Psoas muscle (tissue), 8 donors: ENCODE measurements at places on chromosomes 7 and 10. TPM values are rescaled to one million over a fixed set of nuclear protein-coding genes. Genes with fewer than 3 reads are reported as not detected.
A peak's percentile ranks its signal among the peaks of the same experiment; 100 is the strongest.

TDRD1 gene
- not detected for total RNA-seq

DNA sequence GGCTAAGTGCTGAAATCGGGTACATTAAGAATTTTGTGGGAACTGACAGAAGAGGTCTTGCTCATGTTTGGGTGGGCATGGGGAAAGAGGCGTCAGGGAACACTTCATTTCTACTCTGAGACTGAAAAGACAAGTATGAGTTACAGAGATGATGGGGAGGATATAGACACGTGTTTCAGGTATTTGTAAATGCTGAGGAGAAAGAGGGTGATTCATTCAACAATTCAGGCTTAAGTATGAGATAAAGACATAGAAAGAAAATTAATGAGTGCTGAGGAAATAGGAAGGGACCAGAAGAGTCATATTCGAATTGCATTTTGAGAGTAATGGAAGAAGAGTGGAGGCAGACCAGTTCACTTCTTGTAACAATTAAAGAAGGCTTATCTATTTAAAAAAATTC, 143.6 kb downstream of the HBP1 start:
- no peak for DNase-seq

DNA sequence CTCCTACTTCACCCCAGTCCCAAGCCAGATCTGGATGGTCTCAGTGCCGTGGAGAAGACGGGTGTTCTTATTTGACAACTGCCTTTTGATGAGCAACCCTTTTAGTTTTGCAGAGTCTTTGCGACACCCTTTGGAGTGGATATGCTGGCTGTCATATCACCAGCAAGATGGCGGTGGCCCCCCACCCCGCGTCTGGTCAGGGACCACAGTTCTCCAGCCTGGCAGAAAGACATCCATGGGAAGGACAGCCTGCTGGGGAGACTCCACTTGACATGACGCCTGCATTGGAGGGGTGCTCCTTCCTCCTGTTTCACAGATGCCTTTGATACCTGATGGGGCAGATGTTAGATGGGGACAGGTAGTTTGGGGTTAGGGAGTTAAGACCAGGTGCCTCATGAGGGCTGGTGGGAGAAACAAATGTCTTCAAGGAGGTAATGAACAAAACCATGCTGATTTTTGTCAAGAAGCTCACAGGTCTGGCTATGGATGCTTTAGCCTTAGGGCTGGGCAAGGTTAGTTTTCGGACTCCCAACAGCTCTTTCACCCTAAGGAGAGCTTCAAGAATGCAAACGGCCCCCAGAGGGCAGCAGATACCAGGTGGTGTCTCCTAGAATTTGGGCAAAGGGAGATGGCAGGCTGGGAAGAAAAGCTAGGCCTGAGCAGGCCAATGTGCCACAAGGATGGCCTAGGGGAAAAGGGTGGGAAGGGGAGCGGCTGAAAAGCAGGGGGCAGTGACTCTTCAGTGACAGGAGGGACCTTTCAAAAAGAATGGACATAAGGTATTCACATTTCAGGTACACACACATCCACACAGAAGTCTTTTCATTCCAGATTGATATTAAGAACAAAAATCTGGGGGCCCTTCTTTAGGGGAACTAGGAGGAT, 95.2 kb downstream of the CLEC2L start:
- no peak for DNase-seq

GRCh38 chr10:103847909-103848468, 7.4 kb downstream of the SH3PXD2A start:
- no peak for DNase-seq

HPSE2 gene
- 0.17 TPM for total RNA-seq

GRCh38 chr10:130045801-130046321, 64.8 kb downstream of the C10orf143 start:
- no peak for DNase-seq

TMEM229A gene
- not detected for total RNA-seq

SNX13 gene
- 46.8 TPM for total RNA-seq

- no peak for DNase-seq
Observed at GRCh38 chr7:20114468-20114867, 102.7 kb downstream of the MACC1 start.

HOXA6 gene
- total RNA-seq, result 3.3 TPM

DNA sequence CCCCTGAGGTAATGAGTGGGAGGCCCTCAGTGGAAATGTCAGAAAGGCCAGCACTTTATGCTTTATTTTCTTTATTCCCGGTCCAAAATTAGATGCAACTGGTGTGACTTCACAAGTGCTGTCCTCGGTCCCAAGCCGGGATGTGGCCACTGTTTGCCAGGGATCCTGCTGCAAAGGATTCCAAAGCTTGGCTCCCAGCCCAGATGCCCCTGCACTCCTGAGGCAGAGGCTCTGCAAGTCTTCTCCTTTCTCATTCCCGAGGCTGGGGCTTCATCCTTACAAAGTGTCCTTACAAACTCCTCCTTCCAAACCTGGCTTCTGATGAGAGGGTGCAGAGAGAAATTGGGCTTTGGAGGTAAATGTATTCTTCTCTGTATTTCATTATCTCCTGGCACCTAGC, 544.3 kb upstream of the DPP6 start:
- DNase-seq, result no peak

- no peak for DNase-seq
Observed at GRCh38 chr10:118337356-118337755, 4.8 kb downstream of the FAM204A start.

UTF1 gene
- total RNA-seq, result not detected

- DNase-seq, result no peak
Observed at GRCh38 chr10:57247271-57247670, 886.2 kb upstream of the ZWINT start.

GRCh38 chr7:95608359-95609173, 12.2 kb upstream of the PDK4 start:
- peak; percentile 96 for DNase-seq

CYP3A5 gene
- 2.4 TPM for total RNA-seq

- peak; percentile 62 for DNase-seq
Observed at GRCh38 chr7:128836729-128837348, 6.6 kb downstream of the FLNC start.

- peak; percentile 98 for DNase-seq
Observed at GRCh38 chr10:72272689-72273409, 875 bp upstream of the DDIT4 start.

- no peak for DNase-seq
Observed at GRCh38 chr7:37421861-37422500, 26.7 kb downstream of the ELMO1 start.

DNA sequence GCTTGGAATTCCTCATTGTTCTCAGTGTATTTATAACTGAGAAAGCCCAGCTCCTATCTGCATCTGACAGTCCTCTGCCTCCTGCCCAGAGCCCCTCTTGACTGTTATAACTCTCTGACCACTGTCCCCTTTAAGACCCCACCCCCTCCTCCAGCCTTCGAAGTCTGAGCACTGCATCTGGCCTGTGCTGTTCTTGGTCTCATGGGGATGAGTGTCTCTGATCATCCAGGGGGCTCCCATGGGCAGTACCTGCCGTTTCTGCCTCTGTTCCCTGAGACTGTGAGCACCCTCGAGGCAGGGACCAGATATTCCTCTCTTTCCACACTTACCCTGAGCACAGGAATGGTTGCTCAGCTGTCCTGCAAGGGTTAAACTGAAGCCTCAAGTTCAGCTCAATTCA, 7.7 kb downstream of the GHRHR start:
- no peak for DNase-seq

ITIH5 gene
- total RNA-seq, result 13.0 TPM

SNCG gene
- 5.8 TPM for total RNA-seq

DNA sequence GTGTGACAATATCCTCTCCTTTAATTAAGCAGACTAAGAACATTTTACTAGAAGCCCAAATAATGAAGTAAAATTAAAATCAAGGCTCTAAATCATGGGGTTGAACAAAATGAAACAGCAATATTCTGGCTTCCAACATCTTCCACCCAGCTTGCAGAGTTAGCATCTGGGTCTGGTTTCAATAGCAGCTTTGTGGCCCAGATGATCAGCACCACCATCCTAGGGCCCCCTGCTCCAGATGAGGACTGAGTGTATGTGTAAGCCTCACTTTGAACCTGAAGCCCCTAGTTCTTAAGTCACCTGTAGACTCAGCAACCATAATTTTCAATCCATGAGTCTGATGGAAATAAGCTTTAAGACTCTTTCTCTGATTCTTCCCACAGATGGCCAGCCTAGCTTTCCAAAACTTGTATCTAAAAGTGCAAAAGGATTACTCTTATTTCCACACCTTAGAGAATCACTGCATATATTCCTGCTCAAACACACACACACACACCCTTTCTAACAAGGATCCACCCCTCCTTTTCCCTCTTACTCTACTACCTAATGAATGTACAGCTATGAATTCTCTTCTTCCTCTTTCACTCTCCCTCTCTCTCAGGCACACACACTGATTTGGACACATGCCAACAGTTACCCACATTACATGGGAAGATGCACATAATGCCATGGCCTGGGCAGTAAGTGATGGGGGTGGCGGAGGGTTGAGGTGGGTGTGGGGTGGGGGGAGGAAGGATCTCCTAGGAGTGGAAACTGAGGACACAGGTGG, 3.5 kb downstream of the DENND11 start:
- DNase-seq, result no peak

GRCh38 chr7:156919132-156919713, 26.2 kb upstream of the LMBR1 start:
- no peak for DNase-seq

PBLD gene
- 2.9 TPM for total RNA-seq

PNLIPRP3 gene
- not detected for total RNA-seq

INHBA gene
- total RNA-seq, result 0.12 TPM

DNA sequence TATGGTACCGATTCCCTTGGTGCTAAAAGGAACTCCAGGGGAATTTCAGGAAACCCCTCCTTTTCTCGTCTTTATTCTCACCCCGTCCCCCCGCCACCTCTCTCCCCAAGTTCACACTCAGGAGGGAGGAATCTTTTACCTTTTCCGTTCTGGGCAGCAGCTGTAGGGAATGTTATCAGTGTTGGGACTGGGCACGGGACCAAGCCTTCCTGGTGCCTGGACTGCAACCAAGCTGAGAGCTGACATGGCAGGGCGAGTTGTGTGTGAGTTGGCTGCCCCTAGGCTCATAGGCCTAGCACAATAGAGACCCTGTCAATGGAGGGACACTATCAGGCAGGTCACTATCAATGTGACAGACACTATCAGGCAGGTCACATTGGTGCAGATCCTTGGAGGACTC, 121.4 kb downstream of the TCF7L2 start:
- DNase-seq, result no peak

VWA2 gene
- not detected for total RNA-seq

LRRC17 gene
- total RNA-seq, result 1.0 TPM

CACNB2 gene
- total RNA-seq, result 0.27 TPM

GRCh38 chr10:100506596-100507356, 12.9 kb downstream of the SEC31B start:
- no peak for DNase-seq

- DNase-seq, result no peak
Observed at GRCh38 chr7:7570584-7570983, 3.9 kb downstream of the MIOS start.

DNA sequence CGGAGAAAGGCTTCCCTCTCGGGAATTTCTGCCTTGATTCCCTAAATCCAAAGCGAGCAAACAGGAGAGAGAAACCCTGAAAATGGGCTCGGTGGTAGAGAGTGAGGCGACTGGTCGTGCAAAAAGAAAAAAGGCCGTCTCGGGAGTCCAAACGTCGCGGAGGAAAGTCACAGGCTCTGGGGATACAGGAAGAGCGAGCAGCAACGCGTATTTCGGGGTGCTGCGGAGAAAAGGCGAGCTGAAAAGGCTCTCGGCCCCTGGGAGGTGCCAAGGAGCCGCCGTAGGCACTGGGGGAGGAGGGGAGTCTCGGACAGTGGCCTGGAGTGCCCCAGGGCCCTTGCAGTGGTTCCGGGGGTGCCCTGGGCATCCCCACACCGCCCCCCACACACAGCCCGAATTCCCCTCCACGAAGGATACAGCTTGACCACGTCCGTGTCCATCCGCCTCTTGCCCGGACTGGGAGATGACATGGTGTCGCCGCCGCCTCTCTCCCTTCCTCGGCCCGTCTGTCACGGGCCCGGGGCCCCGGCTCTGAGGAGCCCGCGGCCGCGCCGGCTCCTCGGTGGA, 591 bp downstream of the UBE2H start:
- peak; percentile 76 for DNase-seq

LRIT1 gene
- total RNA-seq, result not detected

DNA sequence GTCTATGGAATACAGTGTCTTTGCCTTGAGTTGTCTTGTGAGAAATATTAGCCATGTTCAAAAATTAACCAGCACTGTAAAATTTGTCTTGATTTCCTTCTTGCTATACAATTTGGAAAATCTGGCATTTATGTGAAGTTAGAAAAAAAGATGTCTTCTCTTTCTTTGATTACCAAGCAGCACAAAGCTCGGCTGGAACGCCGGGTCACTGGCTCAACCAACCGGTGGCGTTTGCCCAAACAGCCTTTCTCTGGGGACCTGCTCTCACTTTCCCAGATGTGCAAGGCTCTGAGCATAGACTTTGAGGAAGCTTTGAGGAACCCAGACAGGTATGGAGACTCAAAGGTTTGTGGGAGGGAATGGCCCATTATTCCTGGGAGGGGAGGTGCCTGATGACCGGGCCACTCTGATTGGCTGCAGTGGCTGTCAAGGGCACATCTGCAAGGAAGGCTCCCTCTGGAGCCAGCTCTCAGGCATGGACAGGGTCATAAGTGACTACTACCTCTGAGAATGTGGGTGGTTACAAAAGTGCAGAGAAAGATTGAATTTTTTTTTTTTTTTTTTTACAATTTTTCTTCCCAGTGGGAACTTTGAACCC, 5.6 kb downstream of the BTBD16 start:
- DNase-seq, result no peak

TRIL gene
- 0.54 TPM for total RNA-seq

- peak; percentile 35 for DNase-seq
Observed at GRCh38 chr7:26291699-26292538, at the start of gene SNX10. Gene SNX10 (plus strand): TSS chr7:26291862. CDS start chr7:26346443, 54,581 bp downstream.

SRGN gene
- 32.9 TPM for total RNA-seq

GRCh38 chr10:108787932-108788331, 1135.4 kb downstream of the XPNPEP1 start:
- DNase-seq, result no peak

TMEM178B gene
- total RNA-seq, result 4.2 TPM

GRCh38 chr10:75475460-75476182, 44.2 kb downstream of the LRMDA start:
- no peak for DNase-seq

DNA sequence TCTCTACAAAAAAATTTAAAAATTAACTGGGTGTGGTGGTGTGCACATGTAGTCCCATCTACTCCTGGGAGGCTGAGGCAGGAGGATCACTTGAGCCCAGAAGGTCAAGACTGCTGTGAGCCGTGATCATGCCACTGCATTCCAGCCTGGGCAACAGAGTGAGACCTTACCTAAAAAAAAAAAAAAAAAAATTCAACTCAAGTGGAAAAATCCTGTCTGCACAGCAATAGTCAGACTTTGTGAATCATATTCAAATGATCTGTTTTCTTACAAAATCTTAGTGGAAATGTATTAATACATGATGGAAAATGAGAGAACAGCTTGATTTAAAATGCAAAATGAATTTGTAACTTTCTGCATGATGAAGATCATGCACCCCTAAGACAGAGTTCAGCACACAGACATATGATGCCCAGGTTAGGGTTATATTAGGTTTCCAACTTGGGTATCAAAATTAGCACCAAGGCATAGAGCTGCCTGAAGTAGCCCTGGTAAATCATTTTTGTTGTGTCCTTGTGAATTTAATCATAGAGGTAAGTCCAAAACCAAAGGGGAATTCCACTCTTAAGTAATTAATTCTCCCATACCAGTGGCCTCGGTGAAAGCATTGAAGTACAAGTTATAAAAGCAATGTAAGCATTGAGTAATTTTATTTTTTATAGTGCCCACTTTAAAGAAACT, 93.8 kb downstream of the ADD3 start:
- DNase-seq, result no peak
